ENCODE measurements at places on chromosomes 12 and 14. TPM values are rescaled to one million over a fixed set of nuclear protein-coding genes. Genes with fewer than 3 reads are reported as not detected.

SMCO2 gene
- not detected for total RNA-seq

DNA sequence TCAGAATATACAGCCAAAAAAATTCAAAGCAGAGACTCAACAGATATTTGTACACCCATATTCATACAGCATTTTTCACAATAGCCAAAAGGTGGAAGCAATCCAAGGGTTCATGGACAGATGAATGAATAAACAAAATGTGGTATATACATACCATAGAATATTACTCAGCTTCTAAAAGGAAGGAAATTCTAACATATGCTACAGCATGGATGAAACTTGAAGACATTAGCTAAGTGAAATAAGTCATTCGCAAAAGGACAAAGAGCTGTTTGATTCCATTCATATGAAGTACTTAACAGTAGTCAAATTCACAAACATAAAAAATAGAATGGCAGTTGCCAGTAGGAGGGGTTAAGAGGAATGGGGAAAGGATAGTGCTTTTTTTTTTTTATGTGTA lies 91.8 kb upstream of the ARID2 start:
- no peak for DNase-seq

CNTN1 gene
- not detected for total RNA-seq

GRCh38 chr14:63504648-63505047 lies 38.5 kb downstream of the PPP2R5E start:
- no peak for DNase-seq

CCDC196 gene
- total RNA-seq = not detected

RDH12 gene
- total RNA-seq = 0.43 TPM

GRCh38 chr12:76117067-76117691 lies 32.7 kb upstream of the NAP1L1 start:
- DNase-seq = no peak

GRCh38 chr12:70154087-70154638 lies 89.1 kb upstream of the CNOT2 start:
- no peak for DNase-seq

GRCh38 chr14:76320486-76320885 lies 55.5 kb upstream of the ESRRB start:
- no peak for DNase-seq

EPYC gene
- total RNA-seq = not detected

DNA sequence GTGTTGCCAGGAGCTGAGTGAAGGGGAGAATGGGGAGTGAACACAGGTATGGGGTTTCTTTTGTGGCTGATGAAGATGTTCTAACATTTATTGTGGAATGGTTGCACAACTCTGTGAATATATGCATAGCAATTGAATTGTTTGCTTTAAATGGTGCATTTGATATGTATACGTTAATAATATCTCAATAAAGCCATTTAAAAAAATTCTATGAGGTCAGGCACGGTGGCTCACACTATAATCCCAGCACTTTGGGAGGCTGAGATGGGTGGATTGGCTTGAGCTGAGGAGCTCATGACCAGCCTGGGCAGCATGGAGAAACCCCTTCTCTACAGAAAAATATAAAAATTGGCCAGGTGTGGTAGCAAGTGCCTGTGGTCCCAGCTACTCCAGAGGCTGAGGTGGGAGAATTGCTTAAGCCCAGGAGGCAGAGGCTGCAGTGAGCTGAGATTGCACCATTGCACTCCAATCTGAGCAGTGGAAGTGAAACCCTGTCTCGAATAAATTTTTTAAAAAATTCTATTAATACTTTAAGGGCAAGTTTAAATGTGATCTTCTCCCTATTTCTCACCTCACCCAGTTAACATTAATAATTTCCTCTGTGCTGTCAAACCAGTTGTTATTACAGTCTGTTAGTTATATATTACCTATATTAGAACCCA lies 65.3 kb downstream of the DENND5B start:
- no peak for DNase-seq

GRCh38 chr12:75294797-75295196 lies 35.3 kb downstream of the CAPS2 start:
- no peak for DNase-seq

DNA sequence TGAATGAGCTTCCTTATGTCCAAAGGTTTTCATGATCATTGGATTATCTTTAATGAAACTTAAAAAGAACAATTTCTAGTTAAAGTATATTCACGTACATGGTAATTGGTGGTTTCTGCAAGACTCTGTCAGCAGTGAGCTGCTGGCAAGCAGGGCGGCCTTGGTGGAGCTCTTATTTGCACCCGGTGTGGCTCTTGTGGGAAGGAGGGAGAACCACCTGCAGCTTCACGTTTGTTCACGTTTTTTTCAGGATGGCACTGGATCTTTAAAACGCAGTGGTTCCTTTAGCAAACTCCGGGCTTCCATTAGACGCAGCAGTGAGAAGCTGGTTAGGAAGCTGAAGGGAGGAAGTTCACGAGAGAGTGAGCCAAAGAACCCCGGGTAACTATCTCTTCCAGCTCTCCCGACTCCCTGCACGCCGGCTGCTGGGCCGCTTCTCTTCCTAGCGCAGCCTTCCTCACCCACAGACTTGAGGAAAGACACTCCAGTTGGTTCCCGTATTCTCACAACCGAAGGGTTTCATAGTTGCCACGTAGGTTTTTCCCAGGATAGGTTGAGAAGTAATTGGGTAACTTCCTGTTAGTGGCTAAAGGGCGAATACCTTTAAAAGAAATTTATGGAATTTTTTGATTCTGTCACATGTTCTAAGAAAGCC lies 28.3 kb downstream of the XRCC3 start:
- no peak for DNase-seq

- DNase-seq = no peak
Measured at GRCh38 chr12:78712834-78713481, 151.6 kb upstream of the SYT1 start.

- no peak for DNase-seq
Measured at GRCh38 chr12:114752217-114752616, 68.2 kb upstream of the TBX3 start.

DNA sequence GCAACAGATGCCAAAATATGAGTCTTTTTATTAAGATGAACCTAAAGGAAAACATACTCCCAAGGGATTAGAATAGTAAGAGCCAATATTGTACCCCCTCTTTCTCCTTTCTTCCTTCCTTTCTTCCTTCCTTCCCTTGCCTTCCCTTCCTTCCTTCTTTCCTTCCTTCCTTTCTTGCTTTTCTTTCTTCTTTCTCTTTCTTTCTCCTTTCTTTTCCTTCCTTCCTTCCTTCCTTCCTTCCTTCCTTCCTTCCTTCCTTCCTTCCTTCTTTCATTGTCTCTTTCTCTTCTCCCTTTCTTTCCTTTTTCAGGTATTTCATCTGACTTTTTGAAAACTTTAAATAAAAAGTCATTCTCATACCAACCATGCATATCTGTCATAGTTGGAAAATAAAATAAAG lies 892.5 kb downstream of the LRFN5 start:
- DNase-seq = no peak

DNA sequence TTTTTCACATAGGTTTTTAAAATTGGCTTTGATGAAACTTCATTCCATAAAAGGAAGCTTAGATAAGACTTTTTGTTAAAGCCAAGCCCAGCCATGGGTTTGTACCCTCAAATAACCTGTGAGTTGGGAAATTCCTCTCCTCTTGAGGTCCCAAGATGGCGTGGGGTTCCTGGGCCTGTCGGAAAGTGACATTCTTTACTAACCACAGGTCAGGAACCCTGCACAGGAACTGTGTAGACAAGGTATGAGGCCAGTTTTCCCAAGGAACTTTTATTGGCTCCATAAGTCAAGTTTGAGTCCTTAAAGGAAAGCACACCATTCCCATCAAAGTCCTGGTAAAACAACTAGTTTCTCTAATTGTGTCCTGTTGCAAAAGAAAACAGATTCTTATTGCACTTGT lies 65.0 kb upstream of the AMN start:
- no peak for DNase-seq

- no peak for DNase-seq
Measured at GRCh38 chr12:57138526-57139272, 8.7 kb downstream of the LRP1-AS start.

- no peak for DNase-seq
Measured at GRCh38 chr12:47561746-47562145, 144.1 kb downstream of the RPAP3 start.

Measured in G401 (cell line).